ENCODE measurements at places on chromosomes 7 and 10.

GRCh38 chr7:76231071-76231470 is 29.4 kb downstream of the SRRM3 start:
- DNase-seq, result no peak

GRCh38 chr7:101814991-101815825 is 2.2 kb upstream of the CUX1 start:
- no peak for DNase-seq

- no peak for DNase-seq
Observed at GRCh38 chr10:63539994-63540393, 18.8 kb downstream of the REEP3 start.

DNA sequence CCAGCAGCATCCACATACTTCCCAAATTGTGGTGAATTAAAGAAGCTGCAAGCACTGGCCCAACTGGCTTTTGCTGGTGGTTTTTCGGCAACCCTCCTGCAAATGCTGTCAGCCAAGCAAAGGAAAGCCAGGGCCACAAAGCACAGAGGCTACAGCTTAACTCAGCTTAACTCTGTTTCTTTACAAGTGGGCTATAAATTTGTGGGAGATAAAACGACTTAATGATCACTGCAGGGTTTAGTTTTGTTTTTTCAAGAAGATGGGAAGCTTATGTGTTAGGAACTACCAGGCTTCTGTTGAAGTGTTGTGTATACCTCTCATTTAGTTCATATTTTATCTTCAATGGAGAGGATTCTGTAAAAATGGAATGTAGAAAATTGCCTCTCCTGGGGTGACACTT is 110.6 kb downstream of the TACC2 start:
- DNase-seq, result no peak

DNA sequence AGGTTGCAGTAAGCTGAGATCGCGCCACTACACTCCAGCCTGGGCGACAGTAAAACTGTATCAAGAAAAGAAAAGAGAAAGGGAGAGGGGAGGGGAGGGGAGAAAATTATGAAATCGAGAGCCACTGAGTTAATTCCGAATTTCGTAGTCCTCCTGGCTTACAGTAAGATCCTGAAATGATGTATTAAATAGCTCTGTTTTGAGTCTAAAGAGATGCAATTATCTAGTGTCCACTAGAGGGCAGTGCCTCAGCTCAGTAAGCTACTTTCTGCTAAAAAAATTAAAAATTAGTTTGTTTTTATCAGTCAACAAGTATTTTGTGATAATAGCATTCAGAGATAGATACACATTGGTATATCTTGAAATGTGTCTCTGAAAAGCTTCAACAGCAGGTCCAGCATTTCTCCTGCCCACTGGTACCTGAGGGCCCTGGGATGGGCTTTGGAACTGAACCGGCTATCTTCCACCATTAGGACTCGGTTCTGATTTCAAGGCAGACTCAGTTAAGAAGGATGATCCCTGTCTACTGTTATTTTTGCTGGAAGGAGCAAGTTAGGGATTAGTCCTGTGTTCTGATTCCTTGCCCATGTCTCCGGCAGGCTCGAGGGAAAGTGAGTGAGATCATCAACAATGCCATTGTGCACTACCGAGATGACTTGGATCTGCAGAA is 19.5 kb downstream of the TSPAN33 start:
- DNase-seq, result no peak

DNA sequence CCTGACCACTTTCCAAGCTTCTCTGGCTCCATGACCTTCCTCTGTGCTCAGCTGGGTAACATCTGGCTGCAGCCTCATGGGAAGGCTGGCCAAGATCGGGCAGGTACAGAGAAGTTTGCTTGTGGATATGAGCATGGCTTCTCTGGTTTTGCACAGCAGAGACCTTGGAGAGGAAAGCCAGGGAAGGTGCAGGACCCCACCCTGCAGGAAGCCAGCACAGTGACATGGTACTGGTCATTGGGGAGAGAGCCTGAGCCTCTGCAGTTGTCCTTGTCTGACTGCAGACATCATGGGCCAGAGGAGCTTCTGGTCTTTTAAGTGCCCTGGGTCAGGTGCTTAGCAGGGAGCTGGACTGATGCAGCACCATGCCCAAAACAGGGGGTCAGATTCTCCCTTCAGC is 70.6 kb upstream of the LEP start:
- DNase-seq, result no peak

DNA sequence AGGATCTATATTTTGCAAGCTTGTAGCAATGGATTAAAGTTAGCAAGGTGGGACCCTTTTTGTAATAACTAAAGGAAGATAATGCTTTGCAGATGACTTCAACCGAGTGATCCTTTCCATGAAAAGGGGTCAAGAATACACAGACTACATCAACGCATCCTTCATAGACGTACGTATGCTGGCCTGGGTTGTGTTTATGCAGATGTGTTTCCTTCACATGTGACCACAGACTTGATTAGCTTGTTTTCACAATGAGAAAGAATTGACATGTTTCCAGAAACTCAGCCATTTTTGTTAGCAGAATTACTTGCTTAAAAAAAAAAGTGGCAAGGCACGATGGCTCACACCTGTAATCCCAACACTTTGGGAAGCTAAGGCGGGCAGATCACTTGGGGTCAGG is 54.2 kb downstream of the MKI67 start:
- DNase-seq, result no peak

DNA sequence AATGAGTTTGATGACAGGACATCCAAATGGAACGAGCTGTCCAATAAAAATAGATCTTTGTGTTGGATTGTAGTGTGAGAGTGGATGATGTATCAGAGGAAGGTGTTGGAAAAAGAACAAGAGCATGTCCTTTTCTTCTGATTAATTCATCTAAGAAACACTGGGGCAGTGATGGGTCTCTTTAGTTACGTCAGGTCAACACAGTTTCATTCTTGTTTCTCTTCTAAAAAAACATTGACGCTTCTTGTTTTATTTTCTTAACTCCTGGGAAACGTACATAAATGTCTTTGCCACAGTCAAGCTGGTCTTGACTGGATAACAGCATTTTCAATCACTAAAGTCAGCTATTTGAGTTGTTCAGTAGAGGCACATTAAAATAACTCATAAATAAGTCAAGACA is 67.0 kb downstream of the PPP1R9A start:
- no peak for DNase-seq

- no peak for DNase-seq
Observed at GRCh38 chr10:124575107-124576035, 113.7 kb downstream of the LHPP start.

- DNase-seq, result no peak
Observed at GRCh38 chr10:103157246-103157645, 35.8 kb downstream of the NT5C2 start.
